ENCODE measurements at places on chromosomes 16 and 17.

- no peak for DNase-seq
Measured at GRCh38 chr17:64635647-64636305, 26.3 kb downstream of the SMURF2 start.

GRCh38 chr17:41937970-41938954, 7.8 kb downstream of the ODAD4 start:
- DNase-seq: no peak

DNA sequence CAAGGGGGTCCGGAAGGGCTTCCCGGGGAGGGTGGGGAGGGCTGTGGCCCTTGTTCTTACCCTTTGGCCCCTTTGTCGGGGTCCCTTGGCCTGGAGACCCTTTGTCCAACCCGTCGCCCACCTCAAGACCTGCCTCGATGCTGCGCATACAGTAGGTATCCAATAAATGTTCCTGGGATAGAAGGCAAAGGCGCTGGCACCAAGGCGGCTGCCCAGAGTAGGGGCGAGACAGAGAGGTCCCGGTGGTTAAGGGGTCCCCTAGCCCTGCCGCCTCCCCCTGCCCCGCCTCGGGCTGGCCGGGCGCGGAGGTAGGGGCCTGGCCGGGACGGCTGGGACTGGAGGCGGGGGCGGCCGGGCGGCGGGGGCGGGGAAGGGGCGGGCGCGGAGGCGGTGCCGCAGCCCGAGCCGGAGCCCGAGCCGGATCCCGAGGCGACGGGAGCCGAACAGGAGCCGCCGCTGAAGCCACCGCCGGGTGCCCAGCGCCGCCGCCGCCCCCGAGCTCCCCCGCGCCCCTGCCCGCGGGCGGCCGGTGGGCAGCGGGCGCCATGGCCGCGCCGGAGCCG, at the start of gene NHERF2:
TSS of gene NHERF2 (plus strand) at position 442 of the 563 bp plus-strand sequence. CDS start at position 546, 104 bp downstream.
- no peak for DNase-seq

DNA sequence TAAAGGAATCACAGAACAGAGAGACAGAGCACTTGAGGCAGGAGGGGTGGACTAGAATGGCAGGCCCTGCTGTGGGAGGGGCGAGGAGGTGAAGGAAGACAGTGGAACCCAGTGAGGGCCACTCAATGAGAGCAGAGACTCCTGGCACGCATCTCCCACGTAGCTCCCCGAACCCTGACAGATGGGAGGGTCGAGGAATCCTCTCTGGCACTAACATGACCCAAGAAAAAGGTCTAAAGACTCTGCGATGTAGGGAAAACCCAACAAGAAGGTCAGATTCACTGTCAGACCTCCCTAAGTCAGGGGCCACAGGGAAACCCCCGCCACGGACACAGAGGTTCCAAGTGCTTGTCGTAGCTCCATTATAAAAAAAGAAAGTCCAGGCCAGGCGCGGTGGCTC, 15.0 kb downstream of the ZDHHC7 start:
- DNase-seq: no peak

GRCh38 chr17:41428591-41429291, 4.4 kb upstream of the KRT37 start:
- DNase-seq: no peak

- no peak for DNase-seq
Measured at GRCh38 chr17:17022011-17022410, 20.2 kb upstream of the MPRIP start.

GRCh38 chr17:48981927-48982539, 13.6 kb upstream of the GIP start:
- DNase-seq: no peak

GRCh38 chr17:992933-993332, 4.0 kb upstream of the TIMM22 start:
- DNase-seq: no peak

GRCh38 chr16:89308391-89309333, 91.2 kb downstream of the ZNF778 start:
- DNase-seq: no peak

DNA sequence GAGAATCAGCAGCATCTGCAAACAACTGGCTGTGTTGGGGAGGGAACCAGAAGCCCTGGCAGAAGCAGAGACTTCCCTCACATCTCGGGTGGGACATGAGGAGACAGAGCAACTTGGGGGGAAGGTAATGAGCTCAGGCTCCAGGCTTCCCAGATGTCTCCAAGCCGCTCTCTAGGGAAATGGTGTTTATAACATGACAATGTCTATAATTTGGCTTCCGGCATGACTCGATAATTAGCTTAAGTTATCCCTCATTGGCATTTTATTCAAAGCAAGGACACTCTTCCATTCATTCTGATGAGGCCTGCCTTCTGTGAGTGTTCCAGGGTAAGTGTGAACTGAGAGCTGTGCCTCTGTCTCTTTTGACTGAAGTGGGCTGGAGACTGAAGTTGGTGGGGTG, 14.7 kb upstream of the MLLT6 start:
- DNase-seq: no peak

DNA sequence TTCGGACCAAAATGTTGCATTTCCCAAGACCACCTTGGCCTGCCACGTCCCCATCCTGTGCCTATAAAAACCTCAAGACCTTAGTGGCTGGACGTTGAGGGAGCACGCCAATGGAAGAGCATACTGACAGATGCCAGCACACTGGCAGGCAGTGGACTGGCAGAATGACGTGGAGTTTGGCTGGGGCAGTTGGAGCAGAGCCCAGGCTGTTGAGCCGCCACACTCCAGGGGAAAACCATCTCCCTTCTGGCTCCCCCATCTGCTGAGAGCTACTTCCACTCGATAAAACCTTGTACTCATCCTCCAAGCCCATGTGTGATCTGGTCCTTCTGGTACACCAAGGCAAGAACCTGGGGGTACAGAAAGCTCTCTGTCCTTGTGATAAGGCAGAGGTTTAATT, 494.1 kb downstream of the CDH11 start:
- DNase-seq: no peak

DNA sequence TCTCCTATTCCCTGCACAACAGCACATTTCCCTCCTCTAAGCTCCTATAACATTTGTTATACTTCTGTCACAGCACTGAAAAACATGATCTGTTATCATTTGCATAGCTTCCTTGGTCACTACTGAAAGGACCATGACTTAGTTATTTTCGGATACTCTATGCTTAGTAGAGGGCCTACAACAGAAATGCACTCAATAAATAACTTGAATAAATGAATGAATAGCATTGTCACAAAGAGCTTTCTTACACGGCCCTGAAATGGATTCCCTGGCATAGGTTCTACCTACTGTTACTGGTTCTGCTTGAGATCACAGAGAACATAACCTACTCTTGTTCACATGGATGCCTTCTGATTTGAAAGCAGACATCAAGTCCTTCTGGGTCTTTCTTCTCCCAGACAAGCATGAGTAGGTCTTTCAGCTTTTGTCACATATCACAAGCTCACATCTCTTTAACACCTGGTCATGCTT, 41.6 kb downstream of the MYO1D start:
- no peak for DNase-seq

DNA sequence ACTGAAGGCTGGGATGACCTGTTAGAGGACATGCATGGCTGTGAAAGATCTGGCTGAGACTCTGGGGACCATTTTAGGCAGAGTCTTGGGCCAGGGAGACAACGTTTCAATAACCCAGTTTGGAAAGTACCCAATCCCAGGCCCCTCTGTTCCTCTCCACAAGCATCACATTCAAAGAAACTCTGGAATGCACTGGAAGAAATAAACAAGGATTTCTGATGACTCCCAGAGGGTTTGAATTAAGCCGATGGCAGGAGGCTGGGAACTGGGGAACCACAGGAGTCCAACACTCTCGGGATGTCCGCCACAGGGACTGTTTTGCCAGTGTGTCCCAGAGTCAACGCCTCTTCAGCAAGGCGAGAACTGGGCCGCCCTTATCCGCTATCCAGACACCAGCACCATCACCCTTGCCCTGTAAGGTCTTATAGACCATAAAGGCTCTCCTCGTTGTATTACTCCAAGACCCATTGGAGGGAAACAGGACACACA, 3.3 kb downstream of the PMP22 start:
- peak; percentile 50 for DNase-seq

DNA sequence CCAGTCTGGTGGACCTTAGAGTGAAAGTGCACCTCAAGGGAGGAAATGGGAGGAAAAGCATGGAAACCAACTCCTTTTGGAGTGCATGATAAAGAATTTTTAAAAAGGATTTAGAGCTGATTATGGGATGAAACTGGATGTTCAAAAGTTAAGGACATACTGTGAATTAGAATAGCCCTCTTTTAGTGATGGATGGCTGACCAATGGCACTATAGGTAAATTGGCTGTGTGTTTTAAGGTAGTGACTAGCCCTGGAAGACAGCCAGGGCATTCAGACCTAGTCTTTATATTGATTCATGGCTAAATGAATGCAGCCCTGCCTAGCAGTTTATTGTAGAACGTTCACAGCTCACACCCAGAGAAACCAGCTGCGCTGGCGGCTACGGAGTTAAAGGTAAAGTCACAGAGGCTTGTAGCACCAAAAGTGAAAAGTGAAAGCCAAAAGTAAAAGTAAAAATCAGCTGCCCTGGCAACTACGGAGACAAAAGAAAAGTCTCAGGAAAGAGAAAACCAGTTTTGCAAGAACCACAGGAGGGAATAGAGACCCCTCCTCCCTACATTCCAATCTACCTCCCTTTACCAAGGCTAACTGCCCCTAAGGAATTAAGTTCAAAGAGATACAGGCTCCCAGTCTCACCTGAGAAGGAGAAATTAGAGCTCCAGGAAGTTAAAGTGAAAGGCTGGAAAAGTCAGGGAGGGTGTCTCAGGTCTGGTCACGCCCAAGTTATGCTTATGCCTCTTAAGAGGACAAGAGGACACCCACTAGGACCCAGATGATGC, 21.8 kb downstream of the ACSM1 start:
- no peak for DNase-seq

GRCh38 chr17:55386796-55387332, 34.8 kb downstream of the MMD start:
- DNase-seq: no peak

DNA sequence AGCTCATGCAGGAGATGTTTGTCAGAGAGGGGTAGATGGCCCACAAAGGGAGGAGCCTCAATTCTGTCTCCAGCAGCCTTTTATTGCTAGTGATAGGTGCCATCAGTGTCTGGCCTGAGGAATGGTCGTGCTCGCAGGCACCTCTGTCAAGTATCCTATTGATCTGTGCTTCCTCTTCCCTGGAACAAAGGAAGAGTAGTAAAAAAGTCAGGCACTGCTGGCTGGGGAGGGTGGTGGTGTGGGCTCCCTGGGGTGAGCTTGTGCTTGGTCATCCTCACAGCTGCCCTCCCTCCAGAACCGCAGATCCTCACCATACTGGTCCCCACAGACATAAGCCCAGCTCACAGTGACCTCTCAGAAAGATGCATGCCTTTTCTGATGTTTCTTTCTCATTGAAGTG, 15.0 kb upstream of the SALL1 start:
- DNase-seq: no peak

DNA sequence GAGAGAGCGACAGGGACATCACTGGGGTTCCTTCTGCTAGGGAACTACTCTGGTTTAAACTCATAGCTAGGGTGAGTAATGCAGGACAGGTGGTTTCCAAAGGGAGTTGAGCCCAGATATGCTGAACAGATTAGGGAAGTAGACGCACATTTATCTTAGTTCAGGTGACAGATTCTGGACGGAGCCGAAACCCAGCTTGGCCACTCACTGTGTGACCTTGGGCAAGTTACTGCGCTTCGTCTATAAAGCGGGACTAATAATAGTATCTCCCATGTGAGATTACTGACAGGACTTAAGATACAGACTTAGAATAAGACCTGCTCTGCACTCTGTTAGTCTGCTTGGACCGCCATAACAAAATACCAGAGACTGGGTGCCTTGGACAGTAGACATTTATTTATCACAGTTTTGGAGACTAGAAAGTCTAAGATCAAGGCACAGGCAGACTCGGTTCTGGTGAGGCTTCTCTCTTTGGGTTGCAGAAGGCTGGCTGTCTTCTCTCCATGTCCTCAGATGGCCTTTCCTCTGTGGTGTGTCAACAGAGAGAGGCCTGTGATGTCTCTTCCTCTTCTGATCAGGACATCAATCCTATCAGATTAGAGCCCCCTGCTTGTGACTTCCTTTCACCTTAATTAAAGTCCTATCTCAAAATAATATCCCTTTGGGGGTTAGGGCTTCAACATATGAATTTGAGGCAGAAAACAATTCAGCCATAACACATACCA, 12.1 kb downstream of the SCNN1G start:
- DNase-seq: no peak

DNA sequence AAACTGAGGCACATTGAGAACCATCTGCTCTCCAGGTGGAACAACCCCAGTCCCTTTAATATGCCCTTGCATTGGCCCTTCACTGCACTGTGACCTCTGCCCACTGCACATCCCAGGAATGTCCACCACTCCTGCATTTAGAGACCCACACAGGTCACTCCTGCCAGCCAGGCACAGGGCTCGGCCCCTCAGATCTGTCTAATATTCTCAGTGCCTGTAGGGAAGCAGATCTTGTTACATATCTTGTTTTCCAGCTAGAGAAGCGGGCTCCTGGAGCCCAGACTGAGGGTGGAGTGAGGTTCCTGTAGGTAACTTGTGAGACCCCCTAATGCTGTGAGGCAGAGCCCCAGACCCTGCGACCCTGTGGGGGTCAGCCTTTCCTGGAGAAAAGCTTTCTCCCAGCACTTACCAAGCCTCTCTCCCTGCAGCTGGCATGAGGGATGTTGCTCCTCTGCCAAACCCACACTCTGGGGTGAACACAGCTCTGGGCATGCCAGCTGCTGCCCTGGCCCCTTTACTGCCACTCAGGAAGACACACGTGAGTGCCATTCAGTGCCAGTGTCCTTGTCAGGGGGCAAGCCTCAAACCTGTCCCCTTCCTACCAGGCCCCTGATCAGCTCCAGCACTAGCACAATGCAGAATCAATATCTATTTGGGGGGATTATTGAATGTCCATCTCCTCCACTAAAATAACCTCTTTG, 40.3 kb upstream of the CRHR1 start:
- no peak for DNase-seq

- no peak for DNase-seq
Measured at GRCh38 chr17:60712675-60713074, 35.0 kb downstream of the BCAS3 start.

- DNase-seq: peak; percentile 69
Measured at GRCh38 chr17:50181144-50181543, 15.3 kb downstream of the SGCA start.

DNA sequence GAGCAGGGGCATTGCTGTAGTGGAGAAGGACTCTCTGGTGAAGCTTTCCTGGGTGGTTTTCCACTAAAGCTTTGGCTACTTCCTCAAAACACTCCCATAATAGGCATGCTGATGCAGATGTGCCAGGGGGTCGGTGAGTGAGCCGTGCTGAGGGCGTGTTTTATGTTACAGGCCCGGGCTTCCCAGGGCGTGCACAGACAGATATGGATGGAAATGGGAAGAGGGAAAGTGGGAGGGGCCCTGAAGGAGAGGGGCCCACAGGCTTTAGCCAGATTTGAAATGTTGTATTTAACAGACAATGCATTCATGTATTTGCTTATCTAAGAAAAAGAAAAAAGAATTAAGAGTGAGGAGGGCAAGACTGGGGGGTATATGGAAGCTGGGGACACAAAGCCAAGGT, 56.3 kb downstream of the IL21R start:
- no peak for DNase-seq

All from amygdala (tissue), 56 donors.